Gastroesophageal sphincter (tissue), 4 donors: ENCODE measurements at places on chromosomes 12 and 14.
A peak's percentile ranks its signal among the peaks of the same experiment; 100 is the strongest.

- ATAC-seq, result no peak
Observed at GRCh38 chr12:18754124-18754707, 16.3 kb downstream of the CAPZA3 start.

DNA sequence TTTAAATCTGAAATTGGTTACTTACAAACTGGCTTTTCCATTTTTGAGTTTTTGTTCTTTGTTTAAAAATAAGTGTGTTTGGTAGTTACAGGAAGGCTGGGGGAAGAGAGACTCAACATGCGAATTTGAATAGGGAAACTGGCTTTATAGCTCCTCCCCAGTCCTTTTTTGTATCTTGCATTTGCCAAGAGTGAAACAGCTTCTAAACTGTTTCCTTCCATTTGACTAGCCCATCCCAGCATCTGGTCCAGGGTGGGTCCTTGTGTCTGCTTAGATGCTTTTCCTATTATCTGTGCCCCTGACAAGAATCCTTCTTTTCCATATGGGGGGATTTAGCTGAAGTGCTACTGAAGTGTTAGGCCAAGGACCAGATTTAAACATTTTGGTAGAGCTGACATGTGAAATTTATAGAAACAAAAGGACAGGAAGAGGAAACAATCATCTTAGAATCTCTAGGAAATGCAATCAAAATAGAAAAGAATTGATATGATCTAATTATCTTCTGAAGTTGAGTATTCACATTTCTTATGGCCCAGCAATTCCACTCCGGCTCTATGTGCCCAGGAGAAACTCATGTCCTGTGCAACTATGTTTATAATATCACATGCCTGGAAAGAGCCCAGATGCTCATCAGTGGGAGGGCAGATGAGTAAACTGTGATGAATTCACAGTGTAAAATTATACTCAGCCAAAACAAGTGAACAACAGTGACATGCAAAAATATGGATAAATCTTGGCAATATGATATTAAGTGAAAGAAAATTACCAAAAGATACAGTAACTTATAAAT, 7.4 kb downstream of the SMOC1 start:
- ATAC-seq, result no peak

- ATAC-seq, result no peak
Observed at GRCh38 chr14:41362139-41362538, 244.5 kb upstream of the LRFN5 start.

DNA sequence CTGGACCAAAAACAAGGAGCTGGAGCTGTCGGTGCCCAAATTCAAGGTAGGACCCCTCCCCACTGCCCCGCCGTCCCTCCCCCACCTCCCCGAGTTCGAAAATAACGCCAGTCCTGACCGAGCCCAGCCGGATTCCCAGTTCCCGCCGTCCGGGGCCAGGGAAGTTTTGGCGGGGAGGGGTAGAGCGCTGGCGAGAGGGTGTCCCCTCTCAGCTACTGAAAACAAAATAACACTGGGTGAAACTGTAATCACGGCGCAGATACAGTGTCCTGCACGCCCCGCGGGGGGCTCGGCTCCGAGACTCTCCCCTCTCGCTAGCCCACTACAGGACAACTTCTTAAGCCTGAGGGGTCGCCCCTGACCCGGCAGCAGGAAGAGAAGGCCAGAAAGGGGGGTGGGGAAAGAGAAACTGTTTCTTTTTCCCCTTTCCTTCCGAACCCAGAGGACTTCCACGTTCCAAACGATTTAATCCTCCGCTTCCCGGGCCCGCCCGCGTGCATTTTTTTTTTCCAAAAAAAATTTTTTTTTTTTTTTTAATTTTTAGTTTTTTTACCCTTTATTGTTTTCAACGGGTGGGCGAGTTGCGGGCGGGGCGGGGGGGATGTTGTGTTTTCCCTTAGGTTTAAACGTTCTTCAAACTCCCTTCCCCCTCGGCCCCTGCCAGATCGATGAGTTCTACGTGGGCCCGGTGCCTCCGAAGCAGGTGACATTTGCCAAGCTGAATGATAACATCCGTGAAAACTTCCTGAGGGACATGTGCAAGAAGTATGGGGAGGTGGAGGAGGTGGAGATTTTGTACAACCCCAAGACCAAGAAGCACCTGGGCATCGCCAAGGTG, 1.6 kb downstream of the SETD1B start:
- ATAC-seq, result no peak

GRCh38 chr14:79542121-79542520, 669.2 kb downstream of the DIO2 start:
- peak; percentile 16 for ATAC-seq

DNA sequence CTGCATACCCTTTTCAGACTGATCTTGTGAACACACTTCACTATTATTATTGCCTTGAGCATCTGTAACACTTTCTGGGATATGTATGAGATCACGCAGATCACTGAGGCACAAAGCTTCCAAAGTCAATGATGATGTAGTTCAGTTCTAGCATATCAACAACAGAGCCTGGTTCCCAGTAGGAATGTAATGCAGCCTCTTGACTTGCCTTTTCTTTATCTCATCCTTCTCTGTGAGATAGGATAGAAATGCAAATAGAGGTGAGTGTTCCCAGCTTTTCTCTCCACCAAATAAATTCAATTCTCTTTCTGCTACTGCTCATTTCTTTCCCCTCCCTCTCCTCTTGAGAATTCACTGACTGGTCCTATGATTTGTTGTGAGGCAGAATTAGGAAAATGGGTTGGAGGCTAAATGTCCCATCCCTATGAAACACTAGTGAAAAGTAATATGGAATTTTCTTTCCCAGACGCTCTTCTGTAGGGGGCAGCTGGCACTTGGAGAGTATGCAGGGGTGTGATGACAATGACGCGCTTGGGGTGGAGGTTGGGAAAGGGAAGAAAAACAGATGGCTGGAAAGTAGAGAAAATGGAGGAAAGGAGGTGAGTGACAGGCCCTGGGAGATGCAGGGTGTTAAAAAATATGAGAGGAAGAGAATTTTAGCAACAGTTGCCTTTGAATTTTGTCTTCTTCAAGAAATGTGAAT, 96.0 kb upstream of the TMTC1 start:
- ATAC-seq, result no peak

DNA sequence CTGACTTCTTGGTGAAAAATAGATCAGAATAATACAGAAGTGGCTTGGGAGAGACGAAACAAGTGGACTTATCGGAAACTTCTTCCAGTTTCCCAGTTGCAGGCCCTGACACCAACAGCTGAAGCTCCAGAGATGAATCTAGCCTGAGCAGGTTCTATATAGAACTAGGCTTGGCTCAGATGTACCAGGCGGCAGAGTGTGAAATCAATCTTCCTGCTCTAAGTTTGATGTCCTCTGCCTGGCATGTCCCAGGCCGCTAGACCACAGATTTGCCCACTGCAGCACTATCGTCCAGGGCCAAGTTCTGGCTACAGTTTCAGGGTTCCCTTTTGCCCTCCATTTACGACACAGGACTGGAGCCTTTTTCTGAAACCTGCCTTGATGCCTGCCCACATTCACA, 91.3 kb upstream of the PLEKHA5 start:
- ATAC-seq, result no peak

GRCh38 chr12:90574676-90575075, 380.3 kb downstream of the CCER1 start:
- ATAC-seq, result no peak

DNA sequence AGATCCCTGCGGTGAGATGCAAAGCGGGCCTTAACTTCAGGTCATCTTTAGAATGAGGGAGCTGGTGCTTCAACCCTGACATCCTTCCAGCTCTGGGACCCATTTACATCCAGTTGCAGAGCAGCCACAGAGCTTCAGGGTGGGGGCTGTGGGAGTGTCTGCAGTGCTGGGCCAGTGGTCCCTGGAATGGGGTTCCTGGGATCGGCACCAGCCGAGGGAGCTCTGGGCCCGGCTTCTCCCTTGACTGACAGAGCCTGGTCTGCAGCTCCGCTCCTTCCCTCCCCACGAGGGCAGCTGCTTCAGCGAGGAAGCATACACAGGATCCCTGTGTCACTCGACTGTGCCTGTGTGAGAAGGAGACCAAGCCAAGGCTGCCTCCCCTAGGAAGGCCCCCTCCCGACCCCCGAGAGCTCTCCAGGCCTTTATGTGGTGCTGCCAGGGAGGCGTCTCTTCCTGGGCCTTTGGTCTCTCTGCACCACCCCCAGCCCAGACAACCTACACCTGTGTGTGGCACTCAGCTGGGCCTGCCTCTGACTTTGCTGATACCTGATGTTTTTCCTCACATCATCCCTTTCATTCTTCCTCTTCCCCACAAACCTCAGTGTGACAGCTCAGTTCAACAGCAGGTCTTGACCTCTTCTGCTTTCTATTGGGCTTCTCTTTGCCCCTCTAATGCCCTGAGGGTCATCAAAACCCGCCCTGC, 48.1 kb upstream of the RIN3 start:
- ATAC-seq, result peak; percentile 17

DNA sequence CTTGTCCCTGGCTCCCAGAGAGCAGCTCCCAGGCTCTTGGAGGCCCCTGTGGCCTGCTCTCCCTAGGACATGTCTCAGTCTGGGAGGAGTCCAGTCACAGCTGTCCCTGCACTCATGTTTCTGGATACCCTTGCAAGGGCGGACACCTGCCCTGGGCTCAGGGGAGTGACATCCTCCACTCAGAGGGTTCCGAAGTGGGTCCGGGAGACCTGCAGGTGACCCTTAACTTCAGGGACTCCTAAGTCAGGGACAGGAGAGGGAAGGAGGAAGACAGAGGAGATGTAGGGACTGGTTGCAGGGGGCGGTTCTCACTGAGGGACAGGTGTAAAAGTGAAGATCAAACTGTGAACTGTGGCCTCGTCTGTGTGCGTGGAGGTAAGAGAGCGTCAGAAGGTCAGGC, 37.6 kb downstream of the CACNA2D4 start:
- ATAC-seq, result no peak

GRCh38 chr12:2154050-2154449, 101.3 kb downstream of the CACNA1C start:
- peak; percentile 54 for ATAC-seq

- no peak for ATAC-seq
Observed at GRCh38 chr12:7151532-7151931, 21.4 kb downstream of the CLSTN3 start.

GRCh38 chr12:92899386-92900001, 29.6 kb downstream of the EEA1 start:
- ATAC-seq, result peak; percentile 99

GRCh38 chr12:53344487-53344823, 8.3 kb upstream of the SP7 start:
- no peak for ATAC-seq

DNA sequence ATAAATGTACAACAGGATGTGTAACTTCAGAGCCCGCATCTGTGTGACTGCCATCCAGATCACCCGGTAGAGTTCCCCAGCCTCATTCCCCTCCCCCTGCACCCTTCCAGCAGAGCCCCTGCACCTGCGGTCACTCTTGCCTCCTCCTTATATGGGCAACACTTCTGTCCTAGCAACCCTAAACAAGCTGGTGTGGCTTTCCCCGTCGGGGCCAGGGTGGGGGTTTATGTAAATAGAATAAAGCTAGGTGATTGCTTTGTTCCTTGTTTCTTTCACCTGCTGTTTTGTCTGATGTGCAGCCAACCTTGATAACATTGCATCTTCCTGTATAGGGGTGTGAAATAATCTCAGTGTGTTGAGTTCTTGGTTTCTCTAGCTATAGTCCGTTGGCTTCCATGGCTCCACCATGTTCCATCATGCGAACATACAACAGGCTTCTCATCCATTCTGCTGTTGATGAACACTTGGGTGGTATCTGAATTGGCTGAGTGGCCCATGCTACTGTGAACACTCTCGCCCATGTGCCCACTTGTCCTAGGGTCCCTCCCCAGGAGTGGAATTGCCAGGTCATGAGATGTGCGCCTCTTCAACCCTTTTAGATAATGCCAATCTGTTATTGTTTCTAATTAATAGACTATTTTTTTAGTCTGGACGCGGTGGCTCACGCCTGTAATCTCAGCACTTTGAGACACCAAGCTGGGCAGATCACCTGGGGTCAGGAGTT, 102.2 kb downstream of the KIF26A start:
- ATAC-seq, result no peak

- ATAC-seq, result no peak
Observed at GRCh38 chr14:48584031-48584430, 908.6 kb upstream of the MDGA2 start.

GRCh38 chr12:108638997-108639822, 5.5 kb upstream of the SELPLG start:
- ATAC-seq, result no peak

GRCh38 chr14:95488376-95489213, 27.9 kb downstream of the SYNE3 start:
- peak; percentile 14 for ATAC-seq

DNA sequence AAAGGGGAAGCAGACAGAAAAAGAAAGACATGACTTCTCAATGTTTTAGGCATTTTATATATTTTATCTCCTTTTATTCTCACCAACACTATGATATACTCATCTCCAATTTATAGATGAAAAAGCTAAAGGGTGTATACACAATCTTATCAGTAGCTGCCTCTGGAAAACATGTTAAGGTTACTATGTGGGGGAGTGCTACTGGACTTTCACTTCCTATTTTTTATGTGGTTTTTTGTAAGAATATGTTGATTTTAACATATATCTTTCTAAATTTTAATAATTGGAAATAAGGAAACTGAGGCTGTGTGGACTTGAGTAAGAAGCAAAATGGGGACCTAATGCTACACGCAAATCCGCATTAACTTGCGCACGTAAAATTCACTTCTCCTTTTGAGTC, 99.6 kb upstream of the PDE3A start:
- ATAC-seq, result no peak

- no peak for ATAC-seq
Observed at GRCh38 chr14:102802834-102803523, 25.7 kb downstream of the TRAF3 start.

- no peak for ATAC-seq
Observed at GRCh38 chr12:52232203-52232673, 805 bp upstream of the KRT7 start.

DNA sequence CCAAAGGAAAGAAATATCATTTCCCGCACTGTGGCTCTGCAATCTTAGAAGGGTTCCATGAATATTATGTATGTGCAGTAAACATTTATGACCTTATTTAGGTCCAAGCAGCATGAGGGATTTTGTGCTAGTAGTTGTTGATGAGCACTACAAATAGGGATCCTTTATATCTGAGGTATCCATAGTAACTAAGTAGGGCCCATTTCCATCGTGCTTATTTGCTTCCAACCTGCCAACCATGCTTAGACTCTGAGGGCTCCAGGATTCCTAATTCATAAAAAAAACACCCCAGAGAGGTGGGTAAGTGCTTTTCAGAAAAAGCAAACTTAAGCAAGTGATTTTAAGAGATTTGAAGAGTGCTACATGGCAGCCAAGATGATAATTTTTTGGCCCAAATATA, 39.7 kb downstream of the HMGA2 start:
- no peak for ATAC-seq
